ENCODE measurements at places on chromosomes 4 and X.

DNA sequence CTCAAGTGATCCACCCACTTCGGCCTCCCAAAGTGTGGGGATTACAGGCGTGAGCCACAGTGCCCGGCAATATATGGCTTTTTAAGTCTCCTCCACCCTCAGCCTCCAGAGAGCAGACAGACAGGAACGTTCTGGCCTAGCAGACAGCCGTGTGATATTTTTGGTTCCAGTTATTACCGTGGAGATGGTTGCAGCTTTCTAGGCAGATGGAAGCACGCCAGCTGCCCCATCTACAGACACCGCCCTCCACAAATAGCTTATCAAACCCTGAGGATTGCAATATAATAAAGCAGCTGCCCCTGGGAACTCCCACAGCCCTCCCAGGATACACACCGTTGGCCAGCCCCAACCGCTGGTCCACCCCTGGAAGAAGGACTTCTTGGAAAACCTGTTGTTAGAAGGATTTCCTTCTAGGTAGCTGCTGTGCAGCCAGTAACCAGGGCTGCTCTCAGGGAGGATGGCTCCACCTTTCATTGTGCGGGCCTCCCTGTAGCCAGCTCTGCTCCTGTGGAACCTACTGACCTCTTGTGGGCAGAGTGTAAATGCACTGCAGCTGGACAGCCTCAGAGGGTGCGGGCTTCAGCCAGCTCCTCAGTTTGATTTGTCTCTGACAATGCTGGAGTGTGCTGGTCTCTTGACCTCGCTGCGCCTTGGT, 44.0 kb downstream of the SLC25A5 start:
- no peak for DNase-seq

DNA sequence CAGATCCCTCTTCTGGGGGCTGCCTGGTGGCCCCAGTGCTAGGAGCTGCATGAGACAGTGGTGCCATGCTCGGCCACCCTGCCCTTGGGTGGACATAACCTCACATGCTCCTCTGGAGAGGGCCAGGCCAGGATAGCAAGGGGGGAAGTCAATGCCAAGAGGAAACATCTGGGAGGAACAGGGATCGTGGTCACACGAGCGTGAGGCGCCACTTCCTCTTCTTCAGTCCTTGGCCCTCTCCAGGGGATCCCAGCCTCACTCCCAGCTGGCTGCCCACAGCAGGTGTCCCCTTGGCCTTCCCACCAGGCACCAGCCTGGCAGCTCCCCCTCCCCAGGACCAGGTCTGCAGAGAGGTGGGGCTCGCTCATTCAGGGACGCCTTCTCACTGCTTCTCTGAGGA, 28.6 kb downstream of the TBC1D14 start:
- DNase-seq = no peak

DNA sequence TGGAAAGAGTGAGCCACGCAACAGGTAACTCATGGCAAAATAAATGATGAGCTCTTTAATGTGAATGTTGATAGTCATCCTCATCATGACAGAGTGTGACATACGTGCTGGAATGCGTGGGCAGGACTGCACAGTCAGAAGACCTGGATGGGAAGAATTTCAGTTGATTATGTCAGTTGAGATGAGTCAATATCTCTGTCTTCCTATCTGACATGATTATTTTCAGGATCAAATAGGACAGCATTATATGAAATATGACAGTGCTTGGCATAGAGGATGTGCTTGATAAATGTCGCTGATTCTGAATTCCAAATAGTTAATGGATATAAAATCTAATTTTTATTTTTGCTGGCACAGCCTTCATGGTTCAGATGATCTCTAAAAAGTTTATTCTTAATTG, 95.1 kb downstream of the IL15 start:
- DNase-seq = no peak

DNA sequence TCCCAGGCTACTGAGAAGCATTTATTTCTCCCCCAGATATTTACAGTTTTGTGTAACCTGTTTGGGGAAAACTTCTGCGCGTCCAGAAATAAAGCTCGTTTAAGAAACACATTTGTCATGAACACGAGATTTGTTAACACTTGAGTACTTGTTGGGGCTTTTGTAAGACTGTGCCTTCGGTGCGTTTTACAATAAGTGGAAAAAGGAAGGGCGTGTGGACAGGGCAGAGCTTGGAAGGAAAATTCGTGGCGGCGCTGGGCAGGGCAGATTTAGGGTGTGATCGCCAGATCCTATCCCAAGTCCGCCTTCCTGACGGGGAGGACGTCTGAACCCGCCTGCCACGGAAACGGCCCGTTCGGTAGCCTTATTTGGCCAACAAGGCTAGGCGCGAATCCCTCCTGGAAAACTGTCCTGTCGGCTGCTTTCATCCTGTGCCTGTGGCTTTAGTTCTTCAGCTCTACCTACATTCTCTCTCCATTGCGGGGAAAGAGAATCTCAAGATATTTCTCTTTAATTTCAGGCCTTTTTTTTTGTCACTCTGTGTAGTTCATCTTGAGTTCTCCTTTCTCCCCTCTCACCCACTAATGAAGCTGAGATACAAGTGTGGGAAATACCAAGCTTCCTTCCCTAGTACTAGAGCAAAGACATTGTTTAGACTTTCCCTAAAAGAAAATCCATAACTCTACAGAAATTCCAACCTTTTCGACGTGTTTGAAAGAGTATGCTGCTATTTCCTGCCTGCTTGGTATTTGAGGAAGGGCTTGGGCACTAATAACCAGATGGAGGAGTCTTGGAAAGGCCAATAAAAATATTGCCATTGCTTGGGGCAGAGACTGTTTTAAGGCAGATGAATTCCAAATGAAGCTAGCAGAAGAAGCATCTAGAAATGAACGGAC, 982 bp downstream of the PDLIM5 start:
- no peak for DNase-seq

GRCh38 chr4:139899346-139899745, 233.7 kb downstream of the MGST2 start:
- DNase-seq = no peak

All from T-helper 1 cell (primary cell).